Stimulated activated CD4-positive, alpha-beta T cell treated with anti-CD3 and anti-CD28 coated beads, Interleukin-4, amount 100 ng/mL, for 1 hour (primary cell): ENCODE measurements at places on chromosomes 16 and 17.
A peak's percentile ranks its signal among the peaks of the same experiment; 100 is the strongest.

DNA sequence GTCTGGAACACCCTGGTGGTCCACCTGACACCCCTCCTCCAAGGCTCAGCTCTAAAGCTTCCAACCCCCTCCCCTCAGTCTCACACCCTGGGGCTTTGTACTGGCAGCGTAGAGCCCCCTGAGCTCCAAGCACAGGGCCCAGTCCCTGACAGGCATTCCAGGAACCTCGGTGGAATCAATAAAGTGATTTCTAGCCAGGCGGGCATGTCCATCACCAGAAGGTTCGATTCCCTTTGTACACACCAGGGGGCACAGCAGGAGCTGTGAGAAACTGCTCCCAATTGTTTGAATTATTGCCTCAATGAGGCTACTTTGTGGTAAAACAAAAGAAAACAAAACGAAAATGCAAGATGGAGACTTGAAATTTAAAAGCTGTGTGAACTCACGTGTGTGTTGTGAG, 51.8 kb downstream of the SMPD3 start:
- peak; percentile 48 for DNase-seq

DNA sequence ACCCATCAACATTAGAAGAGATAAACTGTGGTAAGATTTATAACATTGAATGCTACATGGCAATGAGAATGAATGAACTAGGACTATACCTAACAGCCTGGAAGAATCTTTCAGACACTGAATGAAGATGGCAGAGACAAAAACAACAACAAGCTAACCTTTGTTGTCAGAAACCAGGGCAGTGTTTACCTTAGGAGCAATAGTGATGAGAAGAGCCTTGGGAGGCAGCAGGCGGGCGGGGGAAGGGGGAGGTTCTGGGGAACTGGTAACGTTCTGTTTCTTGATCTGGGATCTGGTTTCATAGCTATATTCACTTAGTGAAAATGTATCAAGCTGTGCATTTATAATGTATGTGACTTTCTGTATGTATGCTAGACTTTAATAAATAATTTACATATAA, 139.0 kb upstream of the TNRC6C start:
- DNase-seq, result no peak

DNA sequence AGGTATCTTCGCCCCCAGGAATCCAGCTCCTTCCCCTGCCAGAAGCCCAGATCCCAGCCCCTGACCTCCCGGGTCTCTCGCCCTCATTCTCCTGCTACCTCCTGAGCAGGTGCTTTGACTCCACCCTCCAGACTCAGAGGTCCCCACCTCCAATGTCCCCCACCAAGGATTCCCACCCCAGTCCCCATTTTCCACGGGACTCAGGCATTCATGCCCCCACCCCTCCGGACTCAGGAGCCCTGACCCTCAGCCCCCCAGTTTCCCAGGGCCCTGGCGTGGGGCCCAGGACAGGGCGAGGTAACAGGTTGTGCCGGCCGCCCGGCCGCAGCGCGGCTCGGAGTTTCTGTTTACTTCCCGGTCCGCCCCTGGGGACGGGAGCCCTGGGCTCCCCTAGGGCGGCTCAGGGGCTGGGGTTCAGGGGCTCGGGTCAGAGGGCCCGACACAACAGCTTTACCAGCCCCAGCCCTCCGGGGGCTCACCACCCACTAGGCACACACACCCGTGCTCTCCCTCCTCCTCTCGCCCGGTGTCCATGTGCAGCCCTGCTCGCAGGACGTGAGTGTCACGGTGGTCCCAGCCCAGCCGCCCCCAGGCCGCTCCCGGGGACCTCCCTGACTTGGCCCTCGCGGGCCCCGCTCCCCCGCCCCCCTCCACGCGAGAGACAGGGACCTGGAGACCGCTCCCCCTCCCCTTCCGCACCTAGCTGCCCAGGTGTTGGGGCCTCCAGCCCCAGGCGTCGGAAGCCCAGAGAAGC, 595 bp downstream of the BICDL2 start:
- no peak for DNase-seq

DNA sequence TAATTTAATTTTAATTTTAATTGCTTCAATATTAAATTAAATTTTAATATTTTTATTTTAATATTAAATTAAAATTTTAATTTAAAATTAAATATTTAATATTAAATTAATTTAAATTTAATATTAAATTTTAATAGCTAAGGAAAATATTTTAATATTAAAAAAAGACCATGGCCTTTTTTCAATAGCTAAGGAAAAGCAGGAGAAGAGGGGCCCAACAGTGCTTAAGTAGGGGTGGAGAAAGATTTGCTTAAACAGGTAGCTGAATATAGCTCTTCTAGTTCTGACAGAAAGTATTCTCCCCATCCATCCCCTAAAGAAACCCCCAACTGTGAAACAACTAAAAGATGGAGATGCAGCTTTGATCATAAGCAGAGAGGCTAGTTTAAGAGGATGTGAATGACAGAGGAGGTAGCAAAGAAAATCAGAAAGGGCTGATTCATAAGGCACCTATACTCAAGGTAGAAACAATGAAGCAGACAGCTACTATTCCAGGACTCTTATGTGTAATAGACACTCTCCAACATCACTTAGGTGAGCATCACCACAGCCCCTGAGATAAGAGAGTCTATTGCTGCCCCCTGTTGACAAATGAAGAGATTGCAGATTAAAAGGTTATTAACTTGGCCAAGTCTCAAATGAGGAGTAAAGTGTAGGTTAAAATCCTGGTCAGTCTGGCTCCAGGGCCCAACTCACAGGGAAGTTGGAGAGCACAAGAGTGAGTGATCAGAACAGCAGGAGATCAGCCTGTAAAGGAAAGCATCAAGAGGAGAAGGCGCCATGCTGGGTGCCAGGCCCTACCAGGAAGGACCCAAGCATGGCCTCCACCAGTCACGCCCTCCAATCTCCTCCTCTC, 7.8 kb upstream of the RNASEK start:
- DNase-seq, result no peak

DNA sequence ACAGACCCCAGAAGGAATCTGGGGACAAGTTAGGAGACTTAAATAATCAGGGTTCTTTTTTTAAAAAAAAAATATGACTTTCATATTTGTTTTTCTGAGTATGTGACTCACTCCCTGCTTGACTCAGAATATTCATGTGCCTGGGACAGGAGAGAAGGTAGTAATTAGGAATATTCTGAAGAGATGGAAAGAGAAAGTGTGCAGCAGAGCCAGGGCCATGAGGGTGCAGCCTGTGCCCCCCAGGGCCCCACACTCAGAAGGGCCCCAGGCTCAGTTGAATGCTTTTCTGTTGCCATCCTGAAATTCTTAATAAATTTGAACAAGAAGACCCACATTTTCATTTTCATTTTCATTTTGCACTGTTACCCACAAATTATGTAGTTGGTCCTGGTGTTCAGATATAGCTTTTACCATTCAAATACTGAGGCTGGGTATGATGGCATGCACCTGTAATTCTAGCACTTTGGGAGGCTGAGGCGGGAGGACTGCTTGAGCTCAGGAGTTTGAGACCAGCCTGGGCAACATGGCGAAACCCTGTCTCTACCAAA, 11.5 kb upstream of the LONP2 start:
- DNase-seq, result peak; percentile 20

DNA sequence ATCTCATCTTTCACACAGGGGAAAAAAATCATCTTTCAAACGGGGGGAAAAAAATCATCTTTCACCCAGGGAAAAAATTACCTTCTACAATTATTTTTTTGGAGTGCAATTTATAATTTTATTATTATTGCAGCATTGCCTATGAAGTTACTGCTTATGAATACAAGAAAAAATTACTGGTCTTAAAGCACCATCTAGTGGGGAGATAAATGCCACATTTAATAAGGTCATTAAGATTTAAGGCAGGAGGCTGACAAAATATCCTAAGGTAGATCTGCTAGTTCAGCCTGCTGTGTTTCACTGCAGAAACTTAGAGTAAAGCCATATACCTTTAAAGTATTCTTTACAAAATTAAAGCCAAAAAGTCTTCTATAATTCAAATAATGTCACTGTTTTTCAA, 13.7 kb downstream of the SHCBP1 start:
- no peak for DNase-seq

GRCh38 chr17:15422392-15422965, 44.9 kb downstream of the CDRT4 start:
- DNase-seq, result no peak

DNA sequence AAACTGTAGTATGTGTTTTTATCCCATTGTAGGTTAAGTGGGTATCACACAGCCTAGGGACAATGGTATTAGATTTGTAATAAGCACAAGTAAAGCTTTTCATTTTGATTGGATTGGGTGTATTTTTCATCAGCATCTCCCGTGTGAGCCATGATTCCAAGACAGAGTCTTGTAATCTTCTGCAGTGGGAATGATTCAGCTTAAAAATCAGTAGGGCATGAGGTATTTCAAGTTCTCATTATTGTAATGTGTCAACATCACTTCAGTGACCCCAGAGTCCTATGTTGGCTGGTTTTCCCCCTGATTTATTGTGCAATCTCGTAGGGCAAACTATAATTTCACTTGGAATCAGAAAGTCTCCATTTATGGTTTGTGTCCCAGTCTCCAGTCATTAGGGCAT, 833.2 kb upstream of the RBFOX1 start:
- no peak for DNase-seq
